ENCODE measurements at places on chromosomes 13 and 19.
A peak's percentile ranks its signal among the peaks of the same experiment; 100 is the strongest.

- H3K4me3 ChIP-seq, result no peak overlapping the region
- H3K4me1 ChIP-seq, result no peaks in the 10 kb centered on the region
- no peaks in the 10 kb centered on the region for H3K27me3 ChIP-seq
- no peak overlapping the region for H3K27ac ChIP-seq
Observed at GRCh38 chr19:51830274-51830673, 35.3 kb downstream of the FPR3 start.

DNA sequence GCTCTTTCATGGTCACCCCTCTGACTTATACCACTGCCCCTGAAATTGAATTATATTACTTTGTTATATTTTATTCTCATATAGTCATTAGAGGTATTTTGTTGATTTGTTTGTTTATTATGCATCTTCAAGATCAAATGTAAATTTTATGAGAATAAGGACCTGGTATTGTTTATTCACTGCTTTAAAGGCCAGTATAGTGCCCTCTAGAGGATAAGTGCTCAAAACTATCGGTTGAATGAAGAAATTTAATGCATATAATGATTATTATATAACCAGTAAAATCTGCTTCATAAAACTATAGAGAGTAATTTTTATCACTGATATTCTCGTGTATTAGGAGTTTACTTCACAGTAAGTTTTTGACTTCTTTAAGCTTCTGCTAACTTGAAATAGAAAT lies 1401.9 kb downstream of the SLITRK1 start:
- no peak overlapping the region for H3K27ac ChIP-seq
- H3K4me1 ChIP-seq, result no peaks in the 10 kb centered on the region

- no peak for DNase-seq
- H3K27ac ChIP-seq, result no peak overlapping the region
- no peaks in the 10 kb centered on the region for H3K27me3 ChIP-seq
- no peaks in the 10 kb centered on the region for H3K36me3 ChIP-seq
- no peak overlapping the region for H3K4me3 ChIP-seq
Observed at GRCh38 chr13:41008349-41008980, 10.7 kb downstream of the ELF1 start.

DNA sequence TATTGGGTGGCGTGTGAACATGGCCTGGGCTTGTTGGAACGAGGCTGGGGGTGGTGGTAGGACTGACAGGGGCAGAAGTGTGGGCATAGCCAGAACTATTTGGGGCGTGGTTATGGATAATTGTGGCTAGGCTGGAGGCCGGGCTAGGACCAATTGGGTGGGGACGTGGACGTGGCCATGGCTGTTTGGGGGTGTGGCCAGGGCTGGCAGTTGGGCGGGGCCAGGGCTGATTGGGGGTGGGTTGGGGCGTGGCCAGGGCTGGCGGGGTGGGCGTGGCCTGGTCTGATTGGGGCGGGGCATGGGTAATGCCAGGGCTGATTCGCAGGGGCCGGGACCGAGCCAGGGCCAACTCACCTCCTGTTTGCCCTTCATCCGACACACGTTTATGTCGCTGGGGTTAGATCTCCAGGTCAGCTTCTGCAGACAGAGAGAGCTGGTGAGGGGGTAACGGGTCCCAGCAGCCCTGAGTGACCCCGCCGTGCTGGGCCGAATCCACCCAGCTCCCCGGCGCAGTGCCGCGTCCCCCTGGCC lies 2.8 kb downstream of the SEMA6B start:
- no peak for DNase-seq
- no peak overlapping the region for H3K4me3 ChIP-seq
- H3K4me1 ChIP-seq, result no peaks in the 10 kb centered on the region
- no peaks in the 10 kb centered on the region for H3K36me3 ChIP-seq
- no peaks in the 10 kb centered on the region for H3K27me3 ChIP-seq

DNA sequence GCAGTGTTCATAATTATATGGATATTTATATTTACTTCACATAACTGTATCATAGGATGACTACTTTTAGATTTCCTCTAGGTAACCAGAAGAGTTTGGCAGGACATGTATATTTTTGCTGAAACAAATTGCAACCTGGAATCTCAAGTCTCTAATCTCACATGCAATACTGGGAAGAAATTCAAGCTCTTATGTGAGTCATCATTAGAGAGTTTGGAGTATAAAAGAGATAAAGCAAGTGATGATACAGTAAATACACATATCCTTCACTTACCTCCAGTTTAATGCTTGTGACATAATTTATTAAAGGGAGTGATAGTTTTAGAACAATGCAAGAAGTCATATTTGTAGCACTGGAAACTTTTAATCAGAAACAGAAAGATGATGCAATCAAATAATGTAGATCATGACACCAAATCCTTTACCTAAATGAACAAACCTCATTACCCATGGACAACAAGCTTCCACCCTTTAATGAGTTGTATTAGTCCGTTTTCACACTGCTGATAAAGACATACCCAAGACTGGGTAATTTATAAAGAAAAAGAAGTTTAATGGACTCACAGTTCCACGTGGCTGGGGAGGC lies 15.8 kb upstream of the OR7A17 start:
- no peaks in the 10 kb centered on the region for H3K27me3 ChIP-seq
- no peak overlapping the region for H3K4me3 ChIP-seq
- no peak for DNase-seq
- no peaks in the 10 kb centered on the region for H3K4me1 ChIP-seq
- H3K27ac ChIP-seq, result no peak overlapping the region

DNA sequence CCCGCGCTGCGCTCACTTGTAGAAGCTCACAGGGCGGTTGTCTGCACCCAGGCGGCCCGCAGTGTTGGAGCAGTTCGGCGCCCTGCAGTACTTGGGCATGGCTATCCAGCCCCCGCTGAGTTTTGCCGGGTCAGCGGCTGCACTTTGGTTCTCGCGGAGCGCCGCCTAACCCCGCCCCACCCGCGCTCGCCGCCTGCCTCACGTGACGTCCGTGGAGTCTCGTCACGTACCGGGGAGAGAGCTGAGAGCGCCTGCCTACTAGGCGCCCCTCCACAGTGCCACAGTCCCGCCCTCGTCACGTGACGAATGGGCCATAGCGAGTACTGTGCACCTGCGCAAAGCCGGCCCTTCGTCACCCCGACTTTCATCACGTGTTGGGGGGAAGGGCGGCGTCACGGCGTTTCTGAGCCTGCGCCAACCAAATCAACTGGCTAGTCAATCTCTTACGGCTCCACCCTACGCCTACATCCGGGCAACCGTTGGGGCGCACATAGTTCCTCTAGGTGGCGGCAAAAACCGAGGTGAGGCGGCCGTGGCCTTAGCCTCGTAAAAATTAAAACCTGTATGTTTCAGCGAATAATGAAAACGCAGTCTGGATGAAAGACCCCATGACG lies at the start of gene THAP8:
TSS of gene THAP8 (minus strand) at position 167 of the 614 bp plus-strand sequence. CDS start at position 99, 68 bp downstream.
- peaks cover 25% of the 10 kb centered on the region for H3K4me1 ChIP-seq
- H3K4me3 ChIP-seq, result peak within 1 kb of the TSS; percentile 63
- no peaks in the 10 kb centered on the region for H3K36me3 ChIP-seq
- peak within 1 kb of the TSS; percentile 94 for H3K27ac ChIP-seq
- DNase-seq, result peak; percentile 100

DNA sequence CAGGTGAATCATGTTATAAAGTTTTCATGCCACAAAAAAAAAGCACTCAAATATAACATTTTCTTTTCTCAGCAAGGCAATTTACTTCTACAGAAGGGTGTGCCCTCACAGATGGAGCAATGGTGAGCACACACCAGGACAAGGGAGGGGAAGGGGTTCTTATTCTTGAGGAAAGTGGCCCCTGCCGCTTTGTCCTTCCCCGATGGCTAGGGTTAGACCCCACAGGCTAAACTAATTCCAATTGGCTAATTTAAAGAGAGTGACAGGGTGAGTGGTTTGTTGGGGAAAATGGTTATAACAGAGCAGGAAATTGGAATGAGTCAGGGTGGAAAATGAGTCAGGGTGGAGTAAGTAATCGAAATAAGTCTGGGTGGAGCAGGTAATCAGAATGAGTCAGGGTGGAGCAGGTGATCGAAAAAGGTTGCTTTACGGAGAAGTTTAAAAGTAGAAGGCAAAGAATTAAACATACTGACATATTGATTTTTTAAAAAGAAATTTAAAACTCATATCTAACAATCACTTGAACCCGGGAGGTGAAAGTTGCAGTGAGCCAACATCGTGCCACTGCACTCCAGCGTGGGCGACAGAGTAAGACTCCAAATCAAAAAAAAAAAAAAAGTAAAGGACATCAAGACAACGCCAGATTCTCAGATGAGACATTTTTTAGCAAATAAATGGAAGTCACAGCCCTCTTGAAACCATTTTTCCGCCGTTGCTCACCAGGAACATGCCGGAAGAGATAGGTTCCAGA lies 813 bp downstream of the ZNF562 start:
- no peaks in the 10 kb centered on the region for H3K36me3 ChIP-seq
- H3K27ac ChIP-seq, result peak overlapping the region; percentile 90
- H3K4me1 ChIP-seq, result peaks cover 9% of the 10 kb centered on the region
- peak overlapping the region; percentile 72 for H3K4me3 ChIP-seq
- DNase-seq, result no peak
- H3K27me3 ChIP-seq, result no peaks in the 10 kb centered on the region

- DNase-seq, result no peak
- H3K27me3 ChIP-seq, result no peaks in the 10 kb centered on the region
- H3K36me3 ChIP-seq, result no peaks in the 10 kb centered on the region
- H3K4me3 ChIP-seq, result no peak overlapping the region
- no peaks in the 10 kb centered on the region for H3K4me1 ChIP-seq
Observed at GRCh38 chr19:31385744-31386143, 36.5 kb upstream of the TSHZ3 start.

DNA sequence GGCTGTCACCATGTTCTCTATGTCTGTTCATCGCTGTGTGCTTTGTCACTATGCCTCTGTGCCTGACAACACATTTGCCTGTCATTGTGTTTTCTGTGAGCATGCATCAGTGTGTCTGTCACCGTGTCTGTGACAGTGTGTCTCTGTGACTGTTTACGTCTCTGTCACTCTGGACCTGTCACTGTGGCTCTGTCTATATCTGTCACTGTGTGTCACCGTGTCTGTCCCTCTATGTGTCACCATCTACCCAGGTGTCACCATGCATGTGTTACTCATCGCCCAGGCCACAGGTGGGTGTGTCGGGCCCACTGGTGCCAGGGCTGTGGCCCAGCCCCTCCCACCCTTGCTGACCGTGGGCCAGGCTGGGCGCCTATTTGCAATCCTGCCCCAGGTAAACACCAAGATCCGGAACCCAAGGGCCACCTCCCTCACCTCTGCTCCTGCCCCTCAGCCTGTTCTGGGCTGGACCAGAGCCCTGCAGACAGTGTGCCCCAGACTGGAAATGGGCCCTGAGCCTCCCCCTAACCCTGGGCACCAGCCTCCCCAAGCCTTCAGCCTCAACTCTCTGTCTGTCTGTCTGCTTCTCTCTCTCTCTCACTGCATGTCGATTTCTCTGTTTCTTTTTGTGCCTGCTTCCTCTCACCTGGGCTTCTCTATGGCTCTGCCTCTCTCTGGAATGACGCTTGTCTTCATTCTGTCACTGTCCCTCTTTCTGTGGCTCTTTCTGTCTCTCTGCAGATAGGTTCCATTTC lies 7.7 kb downstream of the IRF2BP1 start:
- no peak overlapping the region for H3K27ac ChIP-seq
- no peak overlapping the region for H3K4me3 ChIP-seq
- H3K4me1 ChIP-seq, result peaks cover 24% of the 10 kb centered on the region
- H3K36me3 ChIP-seq, result no peaks in the 10 kb centered on the region
- DNase-seq, result no peak
- no peaks in the 10 kb centered on the region for H3K27me3 ChIP-seq

- no peaks in the 10 kb centered on the region for H3K36me3 ChIP-seq
- no peaks in the 10 kb centered on the region for H3K4me1 ChIP-seq
- H3K27me3 ChIP-seq, result no peaks in the 10 kb centered on the region
- no peak for DNase-seq
Observed at GRCh38 chr13:106802917-106803316, 235.0 kb upstream of the ARGLU1 start.

GRCh38 chr13:32092496-32092895 lies 60.9 kb downstream of the FRY start:
- no peaks in the 10 kb centered on the region for H3K36me3 ChIP-seq
- no peak overlapping the region for H3K27ac ChIP-seq
- no peaks in the 10 kb centered on the region for H3K27me3 ChIP-seq
- no peak overlapping the region for H3K4me3 ChIP-seq
- H3K4me1 ChIP-seq, result no peaks in the 10 kb centered on the region

DNA sequence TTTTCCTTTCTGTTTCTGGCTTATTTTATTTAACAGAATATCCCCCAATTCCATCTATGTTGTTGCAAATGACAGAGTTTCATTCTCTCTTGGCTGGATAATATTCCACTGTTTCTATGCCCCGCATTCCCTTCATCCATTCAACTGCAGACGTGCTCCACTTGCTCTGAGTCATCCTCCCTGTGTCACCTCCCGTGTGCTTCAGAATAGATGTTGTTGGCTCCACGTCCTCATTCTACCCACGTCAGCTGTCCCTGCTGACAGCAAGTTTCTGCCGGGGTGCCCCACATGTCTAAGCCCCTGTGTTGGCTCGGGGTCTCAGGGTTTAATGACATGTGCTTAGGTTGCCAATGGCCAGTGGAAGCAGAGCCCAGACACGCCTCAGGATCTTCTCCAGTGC lies 1041.0 kb downstream of the UQCRFS1 start:
- no peaks in the 10 kb centered on the region for H3K4me1 ChIP-seq
- H3K27me3 ChIP-seq, result no peaks in the 10 kb centered on the region
- no peak overlapping the region for H3K4me3 ChIP-seq
- no peaks in the 10 kb centered on the region for H3K36me3 ChIP-seq
- no peak for DNase-seq

DNA sequence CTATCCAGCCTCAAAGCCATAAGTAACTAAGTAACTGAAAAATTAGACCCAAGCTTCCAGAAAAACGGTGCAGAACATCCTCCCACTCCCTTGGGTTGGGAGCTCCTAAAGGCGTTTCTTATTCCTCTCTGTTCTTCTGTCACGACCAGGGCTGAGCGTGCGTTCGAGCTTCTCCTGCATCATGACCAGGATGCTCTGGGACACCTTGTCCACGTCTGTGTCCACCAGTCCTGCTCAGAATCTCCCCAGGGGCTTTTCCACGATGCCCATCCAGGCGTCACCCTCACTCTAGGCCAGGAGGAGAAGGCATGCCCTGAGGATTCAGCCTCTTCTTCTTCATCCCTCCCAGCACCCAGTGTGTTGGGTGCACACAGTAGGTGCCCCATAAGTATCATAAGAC lies 37.8 kb upstream of the GAS6 start:
- H3K4me1 ChIP-seq, result no peaks in the 10 kb centered on the region
- no peak overlapping the region for H3K4me3 ChIP-seq
- DNase-seq, result peak; percentile 52
- peak overlapping the region; percentile 27 for H3K27ac ChIP-seq

GRCh38 chr13:85508683-85509329 lies 290.4 kb downstream of the SLITRK6 start:
- H3K27me3 ChIP-seq, result no peaks in the 10 kb centered on the region
- H3K36me3 ChIP-seq, result no peaks in the 10 kb centered on the region
- DNase-seq, result no peak
- H3K4me3 ChIP-seq, result no peak overlapping the region
- no peaks in the 10 kb centered on the region for H3K4me1 ChIP-seq

- DNase-seq, result no peak
- no peak overlapping the region for H3K4me3 ChIP-seq
- no peaks in the 10 kb centered on the region for H3K4me1 ChIP-seq
Observed at GRCh38 chr19:41774515-41774980, 19.2 kb downstream of the CEACAM6 start.

DNA sequence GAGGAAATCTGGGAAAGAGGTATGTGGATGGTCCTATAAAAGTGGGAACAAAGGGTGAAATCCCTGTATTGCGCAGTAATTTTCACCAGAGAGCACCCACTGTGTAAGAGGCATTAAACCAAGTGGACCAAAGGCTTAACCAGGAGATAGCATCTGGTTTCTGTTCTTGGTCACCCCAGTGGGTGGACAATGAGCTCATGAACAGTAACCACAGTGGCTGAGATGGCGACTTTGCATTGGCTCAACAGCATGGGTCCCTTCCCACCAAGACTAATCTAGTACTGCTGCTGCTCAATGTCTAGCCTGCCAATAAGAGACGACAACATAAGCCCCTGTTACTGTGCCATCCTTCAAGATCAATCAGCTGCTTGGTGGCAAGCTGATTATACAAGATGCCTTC lies 36.6 kb downstream of the CCDC169 start:
- no peak overlapping the region for H3K4me3 ChIP-seq
- no peak for DNase-seq
- no peaks in the 10 kb centered on the region for H3K4me1 ChIP-seq
- H3K27me3 ChIP-seq, result no peaks in the 10 kb centered on the region
